CD8-positive, alpha-beta memory T cell (primary cell): ENCODE measurements at places on chromosomes 2 and 18. TPM values are rescaled to one million over a fixed set of nuclear protein-coding genes. Genes with fewer than 3 reads are reported as not detected.

The FOXD4L1 gene
- 0.18 TPM for total RNA-seq

The NGEF gene
- total RNA-seq = 0.38 TPM

The SDC1 gene
- 0.13 TPM for total RNA-seq

The TACR1 gene
- not detected for total RNA-seq

The CHMP3 gene
- 51.7 TPM for total RNA-seq

The DSG1 gene
- not detected for total RNA-seq

The KIAA1328 gene
- 6.8 TPM for total RNA-seq

The ELOA2 gene
- not detected for total RNA-seq

The GLI2 gene
- not detected for total RNA-seq

The CD207 gene
- total RNA-seq = not detected

The SERPINB13 gene
- not detected for total RNA-seq

The MAP3K19 gene
- not detected for total RNA-seq

The ABCG8 gene
- not detected for total RNA-seq

The SERPINB7 gene
- not detected for total RNA-seq

The CCDC150 gene
- 8.2 TPM for total RNA-seq

The RPRD1A gene
- total RNA-seq = 23.5 TPM

The PSMA8 gene
- total RNA-seq = 1.4 TPM

The POTEC gene
- total RNA-seq = not detected

The PTPRN gene
- total RNA-seq = not detected

The CYS1 gene
- total RNA-seq = 0.20 TPM

The FAM237A gene
- total RNA-seq = not detected

The DPP4 gene
- total RNA-seq = 15.4 TPM

The TM4SF20 gene
- total RNA-seq = not detected

The COL4A4 gene
- not detected for total RNA-seq
